ENCODE measurements at places on chromosomes 16 and 17. TPM values are rescaled to one million over a fixed set of nuclear protein-coding genes. Genes with fewer than 3 reads are reported as not detected.

DNA sequence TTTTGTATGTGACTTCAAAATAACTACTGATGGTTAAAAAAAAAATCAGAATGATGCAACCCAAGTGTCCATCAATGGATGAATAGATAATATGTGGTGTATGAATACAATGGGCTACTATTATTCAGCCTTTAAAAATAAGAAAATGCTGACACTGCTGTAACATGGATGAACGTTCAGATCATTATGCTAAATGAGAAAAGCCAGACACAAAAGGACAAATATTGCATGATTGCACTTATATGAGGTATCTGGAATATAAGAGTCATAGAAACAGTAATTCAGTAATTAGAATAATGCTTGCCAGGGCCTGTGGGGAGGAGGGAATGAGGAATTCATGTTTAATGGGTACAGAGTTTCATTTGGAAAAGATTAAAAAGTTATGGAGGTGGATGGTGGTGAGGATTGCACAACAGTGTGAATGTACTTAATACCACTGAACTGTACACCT lies 25.4 kb downstream of the TENT4B start:
- DNase-seq = no peak

DNA sequence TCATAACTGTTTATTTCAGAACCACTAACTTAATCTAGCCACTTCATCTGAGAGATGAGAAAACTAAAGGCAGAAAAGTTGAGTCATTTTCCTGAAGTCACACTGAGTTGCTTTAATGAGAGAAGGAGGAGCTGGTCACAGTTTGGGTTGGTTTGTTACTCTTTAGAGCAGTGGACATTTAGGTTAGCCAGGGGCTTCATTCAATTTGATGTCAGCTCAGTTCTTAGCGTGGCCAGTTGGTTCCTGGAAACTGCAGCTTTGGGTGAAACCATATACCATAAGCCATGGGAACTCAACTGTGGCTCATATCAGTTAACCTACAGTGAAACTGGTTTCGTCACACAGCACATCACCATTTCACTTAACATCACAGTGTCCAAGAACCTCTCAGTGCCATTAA lies 59.2 kb upstream of the ADORA2B start:
- no peak for DNase-seq

GRCh38 chr17:28174352-28175046 lies 132.0 kb downstream of the NLK start:
- DNase-seq = no peak

ATP5PD gene
- 245 TPM for polyA plus RNA-seq

IST1 gene
- 275 TPM for polyA plus RNA-seq

KRTAP4-4 gene
- not detected for polyA plus RNA-seq

DNA sequence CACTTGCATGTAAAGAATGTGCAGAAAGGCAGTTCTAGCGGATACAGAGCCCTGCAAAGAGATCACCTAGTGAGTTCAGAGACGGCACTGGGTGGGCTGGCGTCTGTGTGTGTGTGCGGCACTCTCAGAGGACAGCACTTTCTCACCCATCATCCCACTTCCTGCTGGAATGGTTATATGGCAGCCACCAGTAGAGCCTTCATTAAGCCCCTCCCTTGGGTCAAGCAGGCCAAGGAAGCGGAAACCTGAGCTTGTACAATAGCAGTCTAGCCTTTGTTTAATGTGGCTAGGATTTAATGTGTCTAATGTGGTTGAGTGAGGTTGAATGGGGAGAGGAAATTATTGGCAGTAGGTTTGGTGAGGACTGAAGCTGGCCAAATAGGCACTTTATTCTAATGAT lies 88.3 kb upstream of the ELAC2 start:
- no peak for DNase-seq

KRTAP2-3 gene
- not detected for polyA plus RNA-seq

DNA sequence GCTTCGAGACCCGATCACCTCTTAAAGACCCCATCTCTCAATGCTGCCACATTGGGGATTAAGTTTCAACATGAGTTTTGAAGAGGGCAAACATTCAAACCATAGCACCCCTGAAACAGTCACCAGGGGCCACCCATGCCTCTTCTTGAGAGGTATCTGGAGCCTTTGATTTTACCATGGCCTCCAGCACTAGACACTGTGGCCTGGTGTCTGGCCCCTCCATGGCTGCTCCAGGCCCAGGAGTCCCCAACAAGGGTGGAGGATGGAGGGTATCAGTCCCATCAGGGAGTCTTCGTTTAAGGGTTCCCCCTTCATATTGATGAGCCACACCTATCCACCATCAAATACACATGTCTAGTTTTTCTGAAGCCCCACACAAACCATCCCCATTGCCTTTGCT lies 66.5 kb upstream of the CDH5 start:
- DNase-seq = no peak

DNA sequence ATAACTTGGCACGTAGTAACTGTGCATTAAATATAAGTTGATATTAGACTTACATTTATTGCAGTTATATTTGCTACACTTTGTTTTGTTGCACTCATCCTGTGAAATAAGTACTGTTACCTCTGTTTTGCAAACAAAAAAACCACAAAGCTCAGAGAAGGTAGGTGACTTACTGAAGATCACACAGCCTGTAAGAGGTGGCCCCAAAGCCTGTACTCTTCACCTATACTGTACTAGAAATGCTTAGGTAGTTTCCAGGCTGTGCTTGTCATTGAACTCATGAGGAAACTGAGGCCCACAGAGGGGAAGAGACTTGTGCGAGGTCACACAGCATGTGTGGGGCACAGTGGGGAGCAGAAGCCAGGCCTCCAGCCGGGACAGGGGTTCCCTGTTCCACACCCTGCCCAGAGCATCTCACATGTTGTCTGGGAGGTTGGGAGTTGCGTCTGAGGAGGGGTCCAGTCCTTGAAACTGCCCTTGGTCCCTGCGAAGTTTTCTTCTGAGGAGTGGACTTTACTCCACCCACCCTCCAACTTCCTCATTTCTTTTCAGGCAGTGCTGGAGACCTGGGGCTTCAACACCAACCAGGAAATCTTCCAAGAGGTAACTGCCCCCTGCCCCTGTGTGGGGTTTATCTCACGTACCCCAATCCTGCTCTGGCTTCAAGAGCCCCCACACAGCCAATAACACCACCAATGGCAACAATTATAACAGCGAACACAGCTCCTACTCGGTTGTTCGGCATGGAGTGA lies 13.0 kb downstream of the CETP start:
- DNase-seq = no peak

PPY gene
- polyA plus RNA-seq = 2.2 TPM

CUEDC1 gene
- polyA plus RNA-seq = 35.9 TPM

TEX14 gene
- polyA plus RNA-seq = 1.5 TPM

- no peak for DNase-seq
Measured at GRCh38 chr16:57038166-57038565, 48.8 kb downstream of the NLRC5 start.

- no peak for DNase-seq
Measured at GRCh38 chr16:55498101-55498500, 10.8 kb upstream of the LPCAT2 start.

HID1 gene
- polyA plus RNA-seq = 48.9 TPM

DNA sequence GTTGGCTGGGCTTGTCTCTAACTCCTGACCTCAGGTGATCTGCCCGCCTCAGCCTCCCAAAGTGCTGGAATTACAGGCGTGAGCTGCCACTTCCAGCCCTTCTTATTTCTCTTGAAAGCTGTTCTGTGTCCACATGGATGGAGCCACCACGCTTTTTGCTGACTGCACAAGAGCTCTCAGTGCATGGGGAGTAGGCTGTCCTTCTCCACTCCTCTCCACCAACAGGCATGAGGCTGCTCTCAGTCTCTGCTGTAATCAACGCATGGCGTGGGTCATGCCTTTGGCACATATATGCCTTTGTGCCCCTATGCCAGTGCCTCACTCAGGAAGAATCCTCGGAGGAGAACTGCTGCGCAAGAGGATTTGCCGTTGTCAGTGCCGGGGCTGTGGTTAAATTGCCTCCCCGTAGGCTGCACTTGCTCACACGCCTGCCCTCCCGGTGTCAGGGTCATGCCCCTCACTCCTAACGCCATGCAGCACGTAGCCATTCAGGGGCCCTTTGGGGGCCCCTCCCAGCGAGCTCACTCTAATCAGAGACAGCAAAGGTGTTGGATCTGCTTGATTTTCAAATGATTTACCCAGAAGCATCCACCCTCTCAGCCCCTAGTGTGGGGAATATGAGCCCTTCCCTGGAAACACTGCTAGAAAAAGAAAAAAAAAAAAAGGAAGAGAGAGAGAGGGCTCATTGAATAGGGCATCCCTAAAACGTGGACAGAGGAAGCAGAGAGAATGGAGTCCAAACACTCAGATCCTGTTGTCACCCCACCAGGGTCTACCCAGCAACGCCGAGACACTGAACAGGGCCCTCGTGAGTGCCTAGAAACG lies 47.5 kb upstream of the ZCCHC14 start:
- no peak for DNase-seq

PYDC1 gene
- polyA plus RNA-seq = not detected

CCL1 gene
- not detected for polyA plus RNA-seq

- DNase-seq = no peak
Measured at GRCh38 chr17:55873017-55873758, 122.3 kb downstream of the PCTP start.

- no peak for DNase-seq
Measured at GRCh38 chr16:4018391-4018790, 97.9 kb downstream of the ADCY9 start.

GRCh38 chr16:90061437-90061836 lies 15.7 kb downstream of the PRDM7 start:
- no peak for DNase-seq

GRCh38 chr16:87156195-87156594 lies 161.0 kb downstream of the C16orf95 start:
- no peak for DNase-seq

EEF2KMT gene
- polyA plus RNA-seq = 12.2 TPM

BRD7 gene
- polyA plus RNA-seq = 101 TPM

TP53TG3C gene
- polyA plus RNA-seq = not detected

DNA sequence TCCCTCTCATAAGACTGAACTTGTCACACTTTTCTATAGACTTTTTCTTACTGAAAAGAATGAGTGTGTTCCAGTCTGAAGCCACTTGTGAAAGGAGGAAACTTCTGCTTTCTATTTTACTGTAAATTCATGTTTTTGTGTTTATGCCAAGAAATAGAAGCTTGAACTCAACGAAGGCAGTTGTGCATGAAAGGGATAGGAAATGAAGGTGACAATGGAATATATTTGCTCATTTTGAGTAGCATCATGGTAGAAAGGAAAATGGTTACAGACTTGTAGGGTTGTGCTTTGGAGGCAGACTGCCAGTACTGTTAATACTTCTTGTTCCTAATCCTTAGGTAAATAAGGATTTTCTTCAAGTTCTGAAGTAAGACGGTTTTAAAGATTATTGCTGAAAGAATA lies 8.1 kb downstream of the CLTC start:
- DNase-seq = no peak

LPO gene
- 0.19 TPM for polyA plus RNA-seq

DNA sequence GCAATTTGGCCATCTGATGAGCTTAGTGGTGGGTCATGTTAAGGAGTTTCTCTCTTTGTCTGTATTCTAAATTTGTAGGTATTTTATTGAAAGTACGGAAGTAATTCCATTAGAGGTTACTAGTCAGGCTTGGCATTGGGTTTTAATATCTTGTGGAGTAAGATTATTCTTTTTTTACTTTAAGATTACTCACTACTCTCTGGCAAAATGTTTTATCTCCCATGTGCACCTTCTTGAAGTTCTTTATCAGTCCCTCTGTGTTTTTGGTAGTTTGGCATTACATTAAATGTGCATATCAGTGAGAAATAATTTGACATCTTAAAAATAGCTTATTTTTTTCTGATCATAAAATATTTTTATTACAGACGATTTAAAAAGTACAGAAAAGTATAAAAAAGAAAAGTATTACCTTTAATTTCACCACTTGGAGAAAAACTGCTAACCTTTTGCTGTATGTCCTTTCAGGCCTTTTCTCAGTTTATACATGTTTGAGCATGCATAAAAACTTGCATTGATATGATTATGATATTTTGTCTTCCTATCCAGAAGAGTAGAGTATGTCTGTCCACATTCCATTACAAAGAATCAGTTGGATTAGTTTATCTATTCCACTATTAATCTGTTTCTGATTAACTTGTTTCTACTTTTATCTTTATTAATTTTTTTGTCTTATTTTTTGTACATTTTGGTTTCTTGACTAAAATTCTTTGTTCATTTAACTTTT lies 198.3 kb downstream of the SPECC1 start:
- no peak for DNase-seq

TMEM97 gene
- 44.8 TPM for polyA plus RNA-seq

Measured in right lung (tissue), 10 donors.